Activated T-helper 9 cell treated with anti-CD3 and anti-CD28 coated beads, Interleukin-2, amount 50 U/mL, for 16 hours (primary cell): ENCODE measurements at places on chromosomes 6 and 20.

GRCh38 chr6:21202521-21202920, 391.0 kb upstream of the SOX4 start:
- no peak for DNase-seq

- no peak for DNase-seq
These were observed 45.7 kb upstream of the IRF4 start for GRCh38 chr6:345747-346385.

GRCh38 chr6:149385998-149386646, 13.9 kb upstream of the SUMO4 start:
- no peak for DNase-seq

GRCh38 chr20:13318871-13319521, 97.9 kb downstream of the ISM1 start:
- no peak for DNase-seq

DNA sequence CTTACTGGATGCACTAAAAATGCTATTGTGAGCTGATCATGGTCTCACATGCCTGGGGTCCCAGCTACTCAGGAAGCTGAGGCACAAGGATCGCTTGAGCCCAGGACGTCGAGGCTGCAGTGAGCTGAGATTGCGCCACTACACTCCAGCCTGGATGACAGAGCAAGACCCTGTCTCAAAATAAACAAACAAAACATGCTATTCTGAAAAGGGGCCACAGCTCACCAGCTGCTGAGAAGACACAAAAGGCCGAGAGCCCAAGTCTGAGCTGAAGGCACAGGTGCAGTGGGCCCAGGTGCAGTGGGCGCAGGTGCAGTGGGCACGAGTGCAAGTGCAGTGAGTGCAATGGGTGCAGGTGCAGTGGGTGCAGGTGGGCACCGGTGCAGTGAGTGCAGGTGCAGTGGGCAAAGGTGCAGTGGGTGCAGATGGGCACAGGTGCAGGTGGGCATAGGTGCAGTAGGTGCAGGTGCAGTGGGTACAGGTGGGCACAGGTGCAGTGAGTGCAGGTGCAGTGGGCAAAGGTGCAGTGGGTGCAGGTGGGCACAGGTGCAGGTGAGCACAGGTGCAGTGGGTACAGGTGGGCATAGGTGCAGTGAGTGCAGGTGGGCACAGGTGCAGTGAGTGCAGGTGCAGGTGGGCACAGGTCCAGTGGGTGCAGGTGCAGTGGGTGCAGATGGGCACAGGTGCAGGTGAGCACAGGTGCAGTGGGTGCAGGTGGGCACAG, 16.0 kb downstream of the ZBTB46 start:
- no peak for DNase-seq

DNA sequence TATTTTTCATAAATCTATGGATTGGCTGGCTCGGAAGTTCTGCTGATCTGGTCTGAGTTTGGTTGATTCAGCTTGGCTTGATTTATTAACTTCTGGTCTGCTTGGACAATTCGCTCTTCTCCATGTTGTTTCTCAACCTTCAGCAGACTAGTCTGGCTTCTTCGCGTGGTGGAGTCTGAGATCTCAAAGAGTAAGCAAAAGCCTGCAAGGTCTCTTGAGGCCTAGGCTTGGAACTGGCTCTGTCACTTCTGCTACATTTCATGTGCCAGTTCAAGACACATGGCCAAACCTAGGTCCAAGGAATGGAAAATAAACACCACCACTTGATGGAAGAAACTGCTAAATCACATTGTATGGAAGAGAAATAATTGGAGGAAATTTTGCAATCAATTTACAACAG, 115.1 kb upstream of the JAG1 start:
- no peak for DNase-seq

DNA sequence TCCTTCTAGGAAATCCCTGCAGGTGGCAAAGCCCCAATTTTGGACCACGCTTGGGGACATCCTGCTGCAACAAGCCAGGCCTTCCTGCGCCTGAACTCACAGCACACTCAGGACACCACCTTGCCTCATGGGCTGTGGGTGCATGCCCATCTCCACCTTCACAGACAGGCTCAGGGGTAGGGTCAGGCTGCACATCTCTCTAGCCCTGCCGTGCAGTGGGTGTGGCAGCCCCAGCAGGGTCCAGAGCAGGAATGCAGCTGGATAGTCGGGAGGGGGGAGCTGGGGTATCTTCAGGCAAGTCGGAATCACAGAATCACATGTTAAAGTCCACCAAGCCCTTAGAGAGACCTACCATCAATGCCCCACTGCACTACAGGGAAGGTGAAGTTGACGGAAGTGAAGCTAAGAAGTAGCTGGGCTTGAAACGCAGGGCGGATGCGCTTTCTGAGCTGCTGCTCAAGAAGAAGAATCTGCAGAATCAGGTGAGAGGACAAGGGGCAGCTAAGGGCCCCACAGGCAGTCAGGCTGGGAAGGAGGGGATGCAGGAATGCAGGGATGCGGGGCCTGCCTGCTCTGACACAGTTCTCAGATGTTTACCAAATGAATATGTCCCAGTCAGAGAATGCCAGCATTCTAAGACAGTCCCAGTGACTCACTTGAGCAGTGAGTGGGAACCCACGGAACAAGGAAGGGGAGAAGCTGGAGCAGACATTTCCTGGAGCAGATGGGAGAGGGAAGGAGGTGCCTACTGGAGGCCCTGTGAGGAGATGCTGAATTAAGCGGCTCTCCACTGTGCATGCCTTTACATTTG, 11.3 kb downstream of the SERPINB6 start:
- DNase-seq = no peak

- no peak for DNase-seq
These were observed 9.8 kb upstream of the SLC22A1 start for GRCh38 chr6:160111806-160112205.
